ENCODE measurements at places on chromosomes 16 and 17. TPM values are rescaled to one million over a fixed set of nuclear protein-coding genes. Genes with fewer than 3 reads are reported as not detected.

WFIKKN1 gene
- 0.06 TPM for total RNA-seq

SLC6A2 gene
- total RNA-seq = not detected

BAHCC1 gene
- total RNA-seq = 29.2 TPM

KRT33B gene
- total RNA-seq = not detected

ZNF750 gene
- not detected for total RNA-seq

All from cardiac ventricle fibroblast (primary cell).